Activated naive CD4-positive, alpha-beta T cell (primary cell): ENCODE measurements at places on chromosomes 7 and 10.

DNA sequence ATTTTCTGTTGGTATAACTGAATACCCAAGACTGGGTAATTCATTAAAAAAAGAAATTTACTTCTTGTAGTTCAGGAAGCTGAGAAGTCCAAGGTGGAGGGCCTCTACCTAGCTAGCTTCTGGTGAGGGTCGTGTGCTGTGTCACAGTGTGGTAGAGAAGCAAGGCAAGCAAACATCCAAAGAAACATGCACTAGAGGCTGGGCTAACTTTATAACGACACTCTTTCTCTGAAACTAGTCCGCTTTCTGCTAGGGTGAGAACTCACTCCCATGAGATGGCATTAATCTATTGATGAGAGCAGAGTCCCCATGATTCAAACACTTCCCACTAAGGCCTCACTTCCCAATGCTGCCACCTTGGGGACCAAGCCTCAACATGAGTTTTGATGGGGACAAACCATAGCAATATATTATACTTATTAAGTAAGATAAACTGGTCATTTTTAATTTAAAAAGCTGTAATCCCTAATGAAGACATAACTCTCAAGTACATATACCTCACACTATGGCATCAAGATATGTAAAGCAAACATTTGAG is 50.8 kb downstream of the PHYHIPL start:
- DNase-seq, result no peak

- no peak for DNase-seq
Measured at GRCh38 chr10:103612462-103613365, 119.2 kb downstream of the NEURL1 start.

GRCh38 chr7:56062382-56062781 is 1.7 kb upstream of the SUMF2 start:
- DNase-seq, result no peak

GRCh38 chr10:89563861-89564478 is 28.6 kb upstream of the SLC16A12 start:
- DNase-seq, result no peak

DNA sequence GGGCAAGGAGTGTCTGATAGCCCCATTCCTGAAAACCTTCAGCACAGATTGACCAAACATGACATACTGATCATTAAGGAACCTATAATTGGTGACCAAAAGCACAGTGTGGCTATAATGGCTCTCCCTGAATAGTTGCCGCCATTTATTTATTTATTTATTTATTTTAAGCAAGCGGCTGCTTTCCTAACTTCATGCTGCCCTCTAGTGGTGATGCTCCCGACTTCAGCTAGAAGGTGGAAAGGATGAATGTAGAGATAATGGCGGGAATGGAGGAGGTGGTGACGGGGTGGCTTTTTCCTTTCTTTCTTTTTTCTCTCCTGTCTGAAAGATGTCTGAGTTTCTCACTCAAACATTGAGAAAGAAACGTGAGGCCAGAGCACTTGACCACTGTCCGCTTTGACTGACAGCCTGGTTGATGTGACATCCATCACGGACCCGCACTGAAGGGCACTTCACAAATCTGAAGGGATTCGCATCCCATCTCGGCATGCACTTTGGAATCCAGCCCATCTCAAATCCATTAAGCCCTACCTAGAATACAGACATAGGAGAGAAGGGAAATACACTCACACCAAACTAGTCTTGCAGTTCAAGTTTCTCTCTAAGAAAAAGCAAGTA is 1090.1 kb downstream of the KCNMA1 start:
- no peak for DNase-seq

- no peak for DNase-seq
Measured at GRCh38 chr10:12107781-12108180, 21.7 kb upstream of the SEC61A2 start.

- DNase-seq, result no peak
Measured at GRCh38 chr7:26155531-26156375, 3.8 kb downstream of the NFE2L3 start.

DNA sequence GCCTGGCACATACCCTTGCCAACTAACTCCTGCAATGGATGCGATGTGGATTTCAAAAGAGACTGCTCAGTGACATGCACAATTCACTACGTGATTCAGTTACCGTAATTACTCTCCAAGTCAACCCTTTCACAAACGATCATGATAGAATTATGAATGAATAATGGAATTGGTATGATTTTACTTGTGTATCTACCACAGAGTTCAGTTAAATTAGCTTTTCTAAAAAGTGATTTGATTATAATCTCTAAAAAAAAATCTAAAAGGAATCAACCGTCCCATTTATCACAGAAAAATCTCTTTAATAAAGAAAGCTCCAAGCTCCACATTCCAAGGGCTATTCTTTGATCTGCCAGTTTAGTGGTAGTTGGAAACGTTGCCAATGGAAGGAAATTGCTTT is 30.4 kb upstream of the RSU1 start:
- DNase-seq, result no peak

DNA sequence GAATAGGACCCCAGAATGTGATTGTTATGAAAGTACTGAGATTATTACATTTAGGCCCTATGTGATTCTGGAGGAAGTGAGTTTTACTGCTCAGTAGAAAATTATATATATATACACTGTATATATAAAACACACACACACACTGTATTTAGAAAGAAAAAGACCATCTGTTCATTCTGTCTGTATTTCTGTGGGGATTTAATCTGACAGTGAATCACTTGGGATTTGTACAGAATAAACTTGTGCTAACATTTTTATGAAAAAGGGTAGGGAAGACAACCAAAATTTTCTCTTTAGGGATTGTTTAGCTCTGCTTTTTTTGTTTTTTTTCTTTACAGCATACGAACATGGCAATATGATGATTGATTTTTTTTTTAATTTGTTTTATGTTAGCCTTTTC is 142.7 kb downstream of the EXOC4 start:
- no peak for DNase-seq
